ENCODE measurements at places on chromosomes 2 and 18.
A peak's percentile ranks its signal among the peaks of the same experiment; 100 is the strongest.

DNA sequence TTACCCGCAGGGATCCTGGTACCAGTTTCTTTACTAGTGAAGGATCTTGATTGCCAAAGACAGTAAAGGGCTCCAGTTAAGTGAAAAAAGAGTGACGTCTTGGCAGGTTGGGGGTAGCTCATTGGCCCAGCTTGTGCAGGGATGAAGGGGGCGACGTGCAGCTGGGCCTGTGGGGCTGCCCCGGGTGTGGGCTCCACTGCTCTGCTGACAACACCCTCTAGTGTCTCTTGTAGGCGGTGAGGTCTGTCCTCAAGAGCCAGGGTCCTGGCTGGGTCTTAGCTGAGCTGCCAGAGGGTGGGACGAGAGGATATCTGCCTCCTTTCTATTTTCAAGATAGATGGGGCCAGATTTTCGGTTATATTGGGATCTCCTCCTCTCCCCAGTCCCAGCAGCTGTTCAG, 6.1 kb downstream of the ARHGEF4 start:
- DNase-seq = no peak

GRCh38 chr2:149204686-149205085, 125.7 kb upstream of the LYPD6 start:
- no peak for DNase-seq

GRCh38 chr2:238690511-238690910, 157.4 kb upstream of the TWIST2 start:
- no peak for DNase-seq

DNA sequence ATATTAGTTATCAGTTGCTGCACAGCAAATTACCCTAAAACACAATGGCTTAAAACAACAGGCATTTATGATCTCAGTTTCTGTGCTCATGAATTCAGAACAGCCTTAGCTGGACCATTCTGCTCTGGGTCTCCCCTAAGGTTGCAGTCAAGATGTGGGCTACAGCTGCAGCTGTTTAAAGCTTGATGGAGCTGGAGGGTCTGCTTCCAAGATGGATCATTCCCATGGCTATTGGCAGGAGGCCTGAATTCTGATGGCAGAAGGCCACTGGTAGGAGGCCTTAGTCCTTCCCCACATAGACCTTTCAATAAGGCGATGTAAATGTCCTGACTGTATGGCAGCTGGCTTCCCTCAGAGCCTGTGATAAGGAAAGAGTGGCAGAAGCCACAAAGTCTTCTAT, 118.6 kb upstream of the SERPINE2 start:
- DNase-seq = no peak

DNA sequence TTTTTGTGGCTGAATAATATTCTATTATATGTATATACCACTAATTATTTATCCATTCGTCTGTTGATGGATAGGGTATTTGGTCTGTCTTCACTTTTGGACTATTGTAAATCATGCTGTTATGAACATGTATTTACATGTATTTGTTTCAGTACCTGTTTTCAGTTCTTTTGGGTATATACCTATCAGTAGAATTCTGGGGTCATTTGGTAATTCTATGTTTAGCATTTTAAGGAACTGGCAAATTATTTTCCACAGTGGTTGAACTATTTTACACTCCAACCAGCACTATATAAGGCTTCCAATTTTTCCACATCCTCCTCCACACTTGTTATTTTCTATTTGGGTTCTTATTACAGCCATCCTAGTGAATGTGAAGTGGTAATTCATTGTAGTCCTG, 12.4 kb upstream of the TANK start:
- no peak for DNase-seq

DNA sequence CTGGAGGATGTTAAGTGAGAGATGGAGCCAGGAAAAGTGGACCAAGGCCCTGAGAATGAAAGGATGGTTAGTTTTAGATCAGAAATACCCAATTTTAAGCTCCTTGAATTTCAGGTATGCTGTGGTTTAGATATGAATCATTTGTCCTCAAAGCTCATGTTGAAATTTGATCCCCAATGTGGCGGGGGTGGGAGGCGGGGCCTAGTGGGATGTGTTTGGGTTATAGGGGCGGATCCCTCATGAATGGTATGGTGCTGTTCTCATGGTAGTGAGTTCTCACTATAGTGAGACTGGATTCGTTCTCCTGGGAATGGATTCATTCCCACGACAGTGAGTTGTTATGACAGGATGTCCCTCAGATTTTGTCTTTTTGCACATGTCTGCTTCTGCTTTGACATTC, 11.4 kb downstream of the MYO5B start:
- DNase-seq = no peak

DNA sequence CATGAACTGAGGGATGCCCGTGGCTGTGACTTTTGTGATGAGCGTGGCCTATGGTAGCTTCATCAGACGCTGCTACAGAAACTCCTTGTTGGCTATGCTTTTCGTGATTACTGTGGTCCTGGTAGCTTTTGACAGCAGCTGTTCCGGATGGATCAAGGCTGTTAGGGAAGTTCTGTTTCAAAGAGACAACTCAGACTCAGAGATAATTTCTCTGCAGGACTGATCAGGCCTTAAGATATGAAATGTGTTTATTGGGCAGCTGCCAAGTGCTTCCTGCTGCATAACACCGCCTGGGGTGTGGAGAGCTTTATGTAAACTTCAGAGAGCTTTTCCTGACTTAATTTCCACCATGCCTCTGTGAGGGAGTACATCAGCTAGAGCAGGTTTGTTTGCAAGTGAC, 243.8 kb downstream of the TSN start:
- peak; percentile 3 for DNase-seq

DNA sequence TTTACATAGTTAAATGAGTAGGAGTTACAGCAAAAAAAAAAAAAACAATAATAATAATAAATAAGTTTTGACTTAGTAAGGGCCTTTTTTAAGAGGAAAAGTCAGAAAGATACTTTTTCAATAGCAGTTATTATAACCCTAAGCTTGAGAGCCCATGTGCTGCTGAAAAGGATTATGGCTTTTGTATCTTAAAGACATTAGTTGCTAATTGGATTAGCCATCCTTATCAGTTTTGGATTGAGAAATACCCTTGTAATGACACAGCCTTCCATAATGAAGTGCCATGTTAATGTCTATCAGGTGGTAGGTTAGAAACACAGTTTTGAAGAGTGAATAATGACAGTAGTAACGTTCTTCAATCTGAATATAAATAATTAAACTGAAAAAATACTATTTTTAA, 554.0 kb downstream of the RIT2 start:
- DNase-seq = no peak

GRCh38 chr2:134190062-134190806, 63.6 kb upstream of the MGAT5 start:
- DNase-seq = no peak

- no peak for DNase-seq
Measured at GRCh38 chr18:21769206-21769605, 28.6 kb downstream of the MIB1 start.

- DNase-seq = no peak
Measured at GRCh38 chr2:57876313-57876712, 170.3 kb upstream of the VRK2 start.

DNA sequence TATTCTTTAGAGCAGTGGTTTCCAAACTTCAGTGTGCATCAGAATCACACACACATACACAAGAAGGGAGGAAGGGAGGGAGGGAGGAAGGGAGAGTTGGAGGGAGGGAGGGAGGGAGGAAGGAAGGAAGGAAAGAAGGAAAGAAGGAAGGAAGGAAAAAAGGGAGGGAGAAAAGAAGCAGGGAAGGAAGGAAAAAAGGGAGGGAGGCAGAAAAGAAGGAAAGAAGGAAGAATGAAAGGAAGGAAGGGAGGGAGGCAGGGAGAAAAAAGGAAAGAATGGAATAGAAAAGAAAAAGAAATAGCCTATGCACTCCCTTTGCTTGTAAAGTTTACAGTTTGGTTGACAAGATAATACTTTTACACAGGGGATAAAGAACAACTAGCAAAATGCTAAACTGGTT, 96.3 kb upstream of the BCL11A start:
- no peak for DNase-seq

DNA sequence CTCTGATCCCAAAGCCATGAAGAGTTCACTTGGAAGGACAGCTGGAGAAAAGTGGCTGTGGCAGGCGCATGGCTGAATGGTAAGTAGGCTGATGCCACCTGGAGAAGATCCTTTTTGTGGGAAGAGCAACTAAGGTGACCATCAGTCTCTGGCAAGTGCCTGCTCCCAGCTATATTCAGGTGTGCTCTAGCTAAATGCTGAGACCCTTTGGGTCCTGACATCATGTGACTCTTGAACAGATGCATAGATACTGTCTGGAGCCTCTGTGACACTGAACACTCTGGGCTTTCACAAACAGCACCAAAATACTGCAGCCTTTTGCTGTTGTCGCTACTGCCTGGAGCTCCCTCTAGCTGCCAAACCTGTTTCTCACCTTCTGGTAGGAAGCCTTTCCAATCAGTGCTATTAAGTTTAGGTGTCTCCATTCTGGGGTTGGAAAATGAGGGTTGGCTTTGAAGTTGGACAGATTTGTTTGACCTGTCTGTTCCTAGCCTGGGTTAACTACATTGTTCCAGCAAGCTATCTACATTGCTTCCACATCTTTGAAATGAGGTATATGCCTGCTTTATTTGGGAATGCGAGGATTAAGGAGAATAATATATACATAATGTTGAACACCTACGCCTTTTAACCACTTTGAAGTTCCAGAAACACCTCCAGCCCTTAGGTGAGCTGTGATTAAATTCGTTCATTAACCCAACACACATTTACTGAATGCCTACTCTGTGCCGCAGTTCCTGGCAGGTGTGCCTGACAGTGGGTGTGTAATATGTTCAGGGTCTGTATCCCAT, 3.1 kb downstream of the EGR4 start:
- DNase-seq = peak; percentile 46

DNA sequence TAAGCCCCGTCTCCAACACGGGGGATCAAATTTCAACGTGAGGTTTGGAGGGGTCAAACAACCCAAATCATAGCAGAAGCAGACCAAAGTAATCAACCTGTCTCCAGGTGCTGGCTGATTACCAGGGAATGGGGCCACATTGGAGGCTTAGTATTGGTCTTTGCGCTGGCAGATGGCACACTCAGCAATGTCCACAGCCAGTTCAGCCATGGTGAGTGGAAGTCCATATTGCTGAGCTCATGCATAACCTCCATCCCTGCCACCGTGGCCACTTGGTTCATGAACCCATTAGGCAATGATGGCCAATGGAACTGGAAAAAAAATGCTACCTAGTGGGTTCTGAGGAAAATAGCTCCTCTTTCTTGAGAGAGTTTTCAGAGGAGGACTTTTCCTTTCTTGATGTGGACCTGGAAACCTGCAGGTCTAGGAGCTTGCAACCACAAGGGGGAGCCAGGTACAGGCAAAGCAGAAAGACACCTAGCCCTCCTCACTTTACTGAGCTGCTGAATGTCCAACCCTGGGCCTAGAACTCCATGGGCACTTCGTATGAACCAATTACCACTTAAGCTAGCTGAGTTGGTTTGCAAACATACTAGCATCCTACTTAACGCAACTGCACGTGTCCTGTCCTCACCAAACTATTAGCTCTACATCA, 128.0 kb upstream of the GYPC start:
- no peak for DNase-seq

DNA sequence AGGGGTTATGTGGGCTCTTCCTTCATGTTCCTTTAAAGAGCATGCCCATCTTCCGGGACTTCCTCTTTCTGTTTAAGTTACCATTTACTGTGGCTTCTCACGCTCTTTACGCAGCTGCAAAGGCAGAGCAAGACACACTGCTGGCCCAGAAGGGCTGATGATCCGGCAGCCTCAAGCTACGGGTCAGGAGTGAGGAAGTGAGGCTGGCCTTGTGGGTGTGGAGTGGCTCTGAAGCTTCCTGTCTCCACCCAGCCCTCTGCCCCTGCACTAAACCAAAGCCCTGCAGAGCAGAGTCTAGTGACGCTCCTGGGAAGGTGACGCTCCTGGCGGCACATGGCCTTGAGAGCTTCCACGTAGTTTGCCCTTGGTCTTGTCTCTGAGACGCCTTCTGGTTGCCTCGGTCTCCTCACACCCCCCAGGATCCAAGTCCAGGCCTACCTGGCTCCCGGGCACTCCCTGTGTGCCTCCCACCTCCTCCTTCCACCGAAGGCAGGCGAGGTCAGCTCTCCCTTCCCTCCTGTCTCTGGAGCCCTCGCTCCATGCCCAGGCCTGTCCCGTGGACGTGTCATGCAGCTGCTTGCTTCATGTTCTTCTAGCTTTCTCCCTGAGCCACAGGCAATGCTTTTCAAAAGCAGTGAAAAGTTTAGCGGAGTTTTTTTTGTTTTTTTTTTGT, 50.3 kb downstream of the ARL4C start:
- no peak for DNase-seq

GRCh38 chr2:204585930-204586329, 40.7 kb downstream of the PARD3B start:
- DNase-seq = no peak

GRCh38 chr2:229578052-229578846, 136.1 kb downstream of the DNER start:
- DNase-seq = no peak

DNA sequence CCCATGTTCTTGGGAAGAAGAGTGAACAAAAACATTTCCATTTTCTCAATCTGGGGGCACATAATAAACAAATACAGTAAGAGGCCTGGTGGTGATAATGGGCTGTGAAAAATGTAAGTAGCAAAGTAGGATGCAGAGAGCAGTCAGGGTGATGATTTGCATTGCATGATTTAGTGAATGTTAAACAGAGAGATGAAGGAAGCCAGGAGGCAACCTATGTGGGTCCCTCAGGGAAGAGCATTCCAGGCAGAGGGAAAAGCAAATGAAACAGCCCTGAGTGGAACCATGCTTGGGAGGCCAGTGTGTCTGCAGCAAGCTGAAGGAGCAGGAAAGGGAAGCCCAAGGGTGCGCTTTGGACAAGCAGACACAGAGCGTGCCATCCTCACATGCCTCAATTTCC, 5.4 kb downstream of the VIT start:
- DNase-seq = no peak

DNA sequence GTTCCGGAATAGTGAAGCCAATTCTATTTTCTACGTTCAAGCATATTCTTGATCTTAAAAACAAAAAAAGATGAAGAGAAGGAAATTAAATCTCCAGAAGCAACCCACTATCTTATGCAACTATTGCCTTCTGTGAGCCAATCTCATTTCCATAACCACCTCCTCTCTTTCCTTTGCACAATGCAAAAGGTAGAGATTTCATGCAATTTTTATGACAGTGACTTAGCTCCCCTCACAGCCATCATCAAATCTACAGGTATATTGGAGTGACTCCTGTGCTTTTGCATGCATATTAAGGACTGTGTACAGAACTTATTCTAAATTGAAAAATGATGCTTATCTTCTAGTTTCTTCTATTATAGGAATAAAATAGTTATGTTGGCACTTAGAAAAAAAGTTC, 191.8 kb downstream of the DCC start:
- no peak for DNase-seq

DNA sequence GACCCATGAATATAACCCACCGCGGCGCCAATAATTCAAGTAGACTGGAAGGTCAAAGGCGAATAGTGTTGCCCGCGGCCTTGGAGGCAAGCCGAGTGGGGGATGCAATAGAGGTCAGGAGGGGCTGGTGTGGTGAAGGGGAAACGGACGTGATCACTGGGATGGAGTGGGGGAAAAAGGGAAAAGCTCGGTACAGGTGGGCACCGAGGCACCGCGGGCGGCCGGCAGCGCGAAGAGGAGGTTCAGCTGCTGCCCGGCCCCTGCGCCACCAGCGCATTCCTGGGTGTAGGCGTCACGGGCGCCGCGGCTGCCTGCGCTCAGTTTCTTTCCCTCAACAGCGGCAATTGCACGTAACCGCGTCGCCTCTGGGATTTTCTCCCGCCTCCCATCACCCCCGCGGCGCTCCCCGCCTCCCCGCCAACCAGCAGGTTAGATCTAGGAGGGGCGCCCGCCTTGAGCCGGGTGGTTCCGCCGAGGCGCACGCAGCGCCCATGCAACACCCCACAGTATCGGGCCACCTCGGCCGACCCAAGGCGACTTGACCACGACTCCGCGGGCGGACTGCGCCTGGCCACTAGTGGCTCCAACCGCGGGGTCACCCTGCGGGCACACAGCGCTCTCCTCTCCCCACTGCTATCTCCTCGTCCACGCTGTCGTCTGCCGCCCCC, 1.5 kb downstream of the RND3 start:
- peak; percentile 50 for DNase-seq
